ENCODE measurements at places on chromosomes 16 and 17. TPM values are rescaled to one million over a fixed set of nuclear protein-coding genes. Genes with fewer than 3 reads are reported as not detected.

The GPRC5C gene
- polyA plus RNA-seq = 195 TPM

The PIGQ gene
- 22.4 TPM for polyA plus RNA-seq

The PPP1R9B gene
- 0.90 TPM for polyA plus RNA-seq

The LPCAT2 gene
- polyA plus RNA-seq = 0.96 TPM

The CDRT15L2 gene
- polyA plus RNA-seq = not detected

The KRT12 gene
- not detected for polyA plus RNA-seq

The ACLY gene
- polyA plus RNA-seq = 18.8 TPM

The KRT25 gene
- polyA plus RNA-seq = not detected

The ZNF771 gene
- polyA plus RNA-seq = 5.2 TPM

The KRTAP4-3 gene
- polyA plus RNA-seq = not detected

GRCh38 chr17:44610331-44610730 is 45.9 kb upstream of the MEIOC start:
- no peaks in the 10 kb centered on the region for H3K4me1 ChIP-seq
- H3K36me3 ChIP-seq = no peaks in the 10 kb centered on the region
- H3K27ac ChIP-seq = no peak overlapping the region
- no peaks in the 10 kb centered on the region for H3K27me3 ChIP-seq
- no peak overlapping the region for H3K4me3 ChIP-seq

DNA sequence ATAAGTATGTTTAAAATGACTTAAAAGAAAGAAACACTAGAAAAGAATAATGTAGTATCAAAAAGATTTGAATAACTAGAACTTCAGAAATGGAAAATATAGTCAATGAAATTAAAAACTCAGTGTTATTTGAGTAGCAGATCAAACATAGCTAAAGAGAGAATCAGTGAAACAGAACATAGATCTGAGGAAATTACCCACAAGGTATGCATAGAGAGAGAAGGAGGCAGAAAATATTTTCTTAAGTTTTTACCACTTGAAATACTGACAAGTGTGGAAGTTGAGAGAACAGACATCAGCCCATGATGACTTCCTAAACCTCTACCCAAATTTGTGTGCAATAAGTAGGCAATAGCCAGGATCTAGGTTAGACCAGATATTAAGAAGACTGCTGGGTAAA is 52.4 kb downstream of the ARHGAP17 start:
- DNase-seq = no peak
- H3K27me3 ChIP-seq = no peaks in the 10 kb centered on the region

DNA sequence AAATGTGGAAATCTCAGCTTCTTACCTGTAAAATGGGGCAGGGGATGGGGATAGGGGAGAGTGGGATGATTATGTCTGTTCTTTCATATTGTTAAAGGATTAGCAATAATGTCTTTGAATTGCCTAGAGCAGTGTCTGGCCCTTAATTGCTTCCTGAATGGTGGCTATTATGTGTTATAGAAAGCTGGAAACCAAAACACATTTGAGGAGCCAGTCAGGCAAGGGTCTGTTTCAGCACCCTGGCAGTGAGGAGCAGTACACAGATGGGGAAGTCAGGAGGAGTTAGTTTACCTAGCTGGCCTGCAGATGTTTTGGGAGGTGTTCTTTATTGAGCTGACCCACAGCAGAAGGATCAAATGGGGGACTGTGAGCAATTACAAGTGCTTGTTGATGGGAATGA is 63.0 kb downstream of the NUP93 start:
- DNase-seq = no peak
- H3K4me1 ChIP-seq = no peaks in the 10 kb centered on the region
- no peaks in the 10 kb centered on the region for H3K36me3 ChIP-seq
- H3K4me3 ChIP-seq = no peak overlapping the region
- H3K27me3 ChIP-seq = no peaks in the 10 kb centered on the region
- H3K27ac ChIP-seq = no peak overlapping the region

DNA sequence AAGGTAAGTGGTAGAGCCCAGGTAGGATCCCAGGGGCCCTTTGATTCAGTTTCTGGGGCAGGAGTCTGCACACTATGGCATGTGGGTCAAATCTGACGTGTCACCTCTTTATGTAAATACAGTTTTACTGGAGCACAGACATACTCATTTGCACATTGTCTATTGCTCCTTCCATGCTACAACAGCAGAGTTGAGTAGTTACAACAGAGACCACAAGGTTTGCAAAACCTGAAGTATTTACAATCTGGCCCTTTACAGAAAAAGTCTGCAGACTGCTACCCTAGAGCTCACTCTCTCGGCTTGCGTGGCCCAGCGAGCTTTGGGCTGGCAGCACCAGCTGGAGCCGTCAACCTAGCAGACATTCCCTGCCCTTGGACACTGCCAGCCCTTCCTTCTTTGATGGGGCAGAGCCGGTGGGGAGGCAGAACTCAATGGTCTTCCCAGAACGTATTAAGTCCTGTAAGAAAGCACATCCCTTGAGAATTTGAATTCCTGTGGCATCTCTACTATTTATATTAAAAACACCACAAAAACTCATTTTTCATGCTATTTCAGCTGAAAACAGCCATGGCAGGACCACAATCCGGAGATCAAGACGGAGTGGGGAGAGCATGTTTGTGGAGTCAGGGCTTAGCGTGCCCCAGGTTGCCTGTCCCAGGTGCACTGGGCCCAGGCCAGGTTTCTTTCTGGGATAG is 133.1 kb upstream of the NUDT7 start:
- H3K4me1 ChIP-seq = no peaks in the 10 kb centered on the region
- no peak overlapping the region for H3K4me3 ChIP-seq
- no peaks in the 10 kb centered on the region for H3K36me3 ChIP-seq
- H3K27ac ChIP-seq = no peak overlapping the region

- peaks cover 12% of the 10 kb centered on the region for H3K4me1 ChIP-seq
- peak; percentile 84 for DNase-seq
- no peaks in the 10 kb centered on the region for H3K27me3 ChIP-seq
- H3K27ac ChIP-seq = peak overlapping the region; percentile 94
- H3K36me3 ChIP-seq = no peaks in the 10 kb centered on the region
Measured at GRCh38 chr17:4789951-4790704, 1.4 kb downstream of the GLTPD2 start.

GRCh38 chr16:48960830-48961229 is 320.8 kb downstream of the CBLN1 start:
- H3K4me3 ChIP-seq = no peak overlapping the region
- H3K36me3 ChIP-seq = no peaks in the 10 kb centered on the region
- no peaks in the 10 kb centered on the region for H3K4me1 ChIP-seq
- no peak for DNase-seq

GRCh38 chr16:11448796-11449416 is 103.6 kb downstream of the RMI2 start:
- H3K27ac ChIP-seq = no peak overlapping the region
- no peaks in the 10 kb centered on the region for H3K36me3 ChIP-seq
- H3K27me3 ChIP-seq = no peaks in the 10 kb centered on the region

DNA sequence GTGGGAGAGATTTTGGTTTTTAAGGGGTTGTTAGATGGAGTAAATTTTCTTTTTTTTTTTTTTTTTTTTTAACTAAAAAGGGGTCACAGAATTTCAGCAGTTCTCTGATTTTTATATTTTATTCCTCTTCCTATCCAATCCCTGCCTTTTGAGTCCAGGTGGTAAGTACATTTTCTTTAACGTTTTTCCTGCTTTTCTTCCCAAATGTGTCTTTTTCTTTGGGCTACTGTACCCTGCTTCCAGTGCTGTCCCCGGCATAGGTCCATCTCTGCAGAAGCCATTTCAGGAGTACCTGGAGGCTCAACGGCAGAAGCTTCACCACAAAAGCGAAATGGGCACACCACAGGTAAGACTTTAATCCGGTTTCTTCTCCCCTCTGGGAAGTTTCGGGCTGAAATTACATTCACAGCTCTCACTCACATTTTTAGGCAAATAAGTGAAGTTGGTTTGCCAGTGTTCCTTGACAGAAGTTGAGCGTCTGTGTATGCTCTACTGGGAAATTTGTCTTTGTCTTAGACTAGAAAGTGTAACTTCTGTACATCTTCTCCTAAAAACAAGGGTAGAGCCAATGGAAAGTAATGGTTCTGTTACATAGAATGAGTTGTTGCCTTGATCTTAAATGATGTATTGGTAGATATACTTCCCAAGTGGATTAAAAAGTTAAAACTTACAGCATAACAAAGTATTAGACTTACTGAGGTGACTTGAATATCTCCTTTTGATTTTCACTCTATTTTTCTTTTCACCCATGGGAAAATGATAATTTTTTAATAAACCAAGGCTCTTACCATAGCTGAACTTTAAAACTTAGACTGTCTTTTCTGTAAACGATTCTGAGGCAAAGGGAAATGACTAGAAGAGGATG is 54.5 kb downstream of the TUBD1 start:
- DNase-seq = no peak
- peaks cover 9% of the 10 kb centered on the region for H3K36me3 ChIP-seq
- H3K27me3 ChIP-seq = no peaks in the 10 kb centered on the region
- peak overlapping the region; percentile 99 for H3K27ac ChIP-seq
- peaks cover 1% of the 10 kb centered on the region for H3K4me1 ChIP-seq

DNA sequence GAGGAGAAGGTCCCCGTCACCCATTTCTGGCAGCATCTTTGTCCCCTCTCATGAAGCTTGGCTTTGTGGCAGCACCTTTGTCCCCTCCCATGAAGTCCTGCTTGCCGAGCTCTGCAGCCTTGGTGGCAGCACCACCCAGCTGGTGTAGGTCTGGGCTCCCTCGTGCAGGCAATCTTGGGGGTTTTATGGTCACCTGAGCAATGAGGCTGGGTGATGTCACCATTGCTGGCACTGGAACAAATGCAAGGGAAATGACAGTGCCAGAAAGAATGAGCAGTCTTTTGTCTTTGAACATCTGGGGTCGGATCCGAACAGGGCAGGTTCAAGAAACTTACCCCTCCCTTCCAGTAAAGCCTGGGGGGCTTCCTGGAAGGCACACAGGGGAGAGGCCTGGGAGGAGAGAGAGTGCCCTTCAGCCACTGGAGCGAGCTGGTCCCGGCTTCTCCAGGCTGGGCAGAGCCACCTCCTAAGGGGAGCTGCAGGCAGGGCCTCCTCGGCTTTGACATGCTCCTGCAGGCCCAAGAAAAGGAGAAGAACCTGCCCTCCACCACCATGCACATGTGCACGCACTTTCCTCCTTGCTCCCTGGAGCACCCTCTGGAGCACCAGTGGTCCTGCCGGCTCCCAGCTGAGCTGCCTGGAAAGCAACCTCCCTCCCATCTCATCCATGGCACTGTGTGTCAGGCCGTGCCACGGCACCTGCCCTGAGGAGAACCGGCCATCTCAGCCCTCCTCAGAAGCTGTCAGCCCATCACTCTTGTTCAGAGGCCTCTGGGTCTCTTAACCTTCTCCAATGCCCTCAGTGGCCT is 16.0 kb downstream of the BTBD17 start:
- H3K36me3 ChIP-seq = no peaks in the 10 kb centered on the region
- no peak for DNase-seq
- H3K4me1 ChIP-seq = no peaks in the 10 kb centered on the region
- H3K4me3 ChIP-seq = no peak overlapping the region

- H3K4me1 ChIP-seq = no peaks in the 10 kb centered on the region
- no peak overlapping the region for H3K4me3 ChIP-seq
- no peak for DNase-seq
- peak overlapping the region; percentile 59 for H3K27ac ChIP-seq
- no peaks in the 10 kb centered on the region for H3K27me3 ChIP-seq
Measured at GRCh38 chr17:31320241-31320640, 1.2 kb downstream of the EVI2A start.

DNA sequence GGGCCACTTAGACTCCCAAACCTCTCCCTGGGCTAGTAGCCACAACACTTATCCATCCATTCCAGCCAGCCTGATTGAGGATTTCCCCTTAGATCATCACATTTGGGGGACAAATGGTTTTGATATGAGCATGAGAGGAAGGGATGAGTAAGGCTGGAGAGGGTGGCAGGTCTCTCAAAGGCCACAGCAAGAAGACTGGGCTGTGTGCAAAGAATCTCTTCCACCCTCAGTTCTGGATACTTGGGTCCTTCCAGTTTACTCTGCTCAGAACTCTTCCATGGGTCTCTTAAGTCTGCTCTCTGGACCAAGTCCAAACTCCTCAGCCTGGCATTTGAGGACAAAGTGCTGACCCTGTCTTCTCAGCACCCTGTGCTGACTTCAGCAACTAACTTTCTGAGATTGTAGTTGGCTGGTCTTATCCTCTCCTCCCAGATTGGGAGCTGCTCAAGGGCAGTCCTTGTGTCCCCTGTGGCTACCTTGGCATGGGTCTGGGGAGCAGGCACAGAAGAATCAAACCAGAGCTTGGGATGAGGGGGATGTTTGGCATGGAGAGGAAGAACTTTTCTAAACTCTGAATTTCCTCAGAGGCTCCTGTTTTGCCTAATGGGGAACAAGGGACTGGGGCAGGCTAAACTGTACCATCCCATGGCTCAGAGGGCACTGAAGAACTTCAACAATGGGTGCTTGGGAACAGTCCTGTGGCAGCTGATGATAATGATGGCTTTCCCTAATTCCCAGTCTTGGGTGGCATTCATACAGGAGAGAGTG is 3.1 kb upstream of the NFATC3 start:
- H3K4me1 ChIP-seq = peaks cover 69% of the 10 kb centered on the region
- H3K27ac ChIP-seq = peak overlapping the region; percentile 43
- DNase-seq = no peak

- H3K27me3 ChIP-seq = no peaks in the 10 kb centered on the region
- H3K4me1 ChIP-seq = no peaks in the 10 kb centered on the region
- DNase-seq = no peak
- H3K4me3 ChIP-seq = no peak overlapping the region
Measured at GRCh38 chr16:1565083-1565805, 31.8 kb downstream of the TMEM204 start.

DNA sequence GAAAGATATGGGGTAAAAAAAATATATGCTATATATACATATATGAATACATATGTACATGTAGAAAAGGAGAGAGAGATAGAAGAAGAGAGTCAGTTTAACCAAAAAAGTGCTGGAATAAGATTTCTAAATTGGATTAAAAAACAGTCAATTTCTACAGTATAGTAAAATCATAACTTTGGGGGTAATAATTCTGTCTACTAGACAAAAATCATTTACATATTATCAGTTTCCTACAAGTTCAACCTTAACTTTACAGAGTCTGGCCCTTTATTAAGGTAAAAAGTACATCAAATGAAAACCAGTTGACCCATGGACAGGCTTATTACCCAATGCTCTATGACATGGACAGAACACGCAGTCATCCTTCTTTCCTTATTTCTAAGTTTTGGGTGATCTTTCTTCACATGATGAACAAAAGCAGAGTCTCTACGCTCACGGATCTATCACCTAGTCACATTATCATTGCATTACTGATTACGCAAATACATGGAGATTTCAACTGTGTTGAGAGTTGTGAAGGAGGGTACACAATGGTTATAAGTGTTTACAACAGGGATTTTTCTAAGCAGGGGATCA is 63.9 kb upstream of the SMIM36 start:
- no peak overlapping the region for H3K4me3 ChIP-seq
- no peak overlapping the region for H3K27ac ChIP-seq
- peaks cover 10% of the 10 kb centered on the region for H3K4me1 ChIP-seq
- no peaks in the 10 kb centered on the region for H3K36me3 ChIP-seq

DNA sequence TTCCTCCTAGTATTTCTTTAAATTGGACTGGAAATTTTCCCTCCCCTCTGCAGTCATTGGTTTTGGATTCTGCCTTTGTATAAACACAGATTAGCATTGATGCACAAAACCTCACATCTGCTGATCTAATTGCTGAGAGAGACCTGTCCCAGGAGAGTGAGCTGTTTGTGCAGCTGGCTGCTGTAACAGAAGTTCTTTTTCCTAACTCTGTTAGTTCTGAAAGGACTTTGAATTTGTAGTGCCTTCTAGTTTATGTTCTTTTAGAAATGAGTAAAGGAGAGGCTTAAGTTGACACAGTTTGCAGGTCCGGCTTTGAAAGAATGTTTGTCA is 45.2 kb upstream of the KPNB1 start:
- H3K4me3 ChIP-seq = no peak overlapping the region
- no peak for DNase-seq
- no peaks in the 10 kb centered on the region for H3K4me1 ChIP-seq
- H3K27ac ChIP-seq = no peak overlapping the region
- H3K36me3 ChIP-seq = peaks cover 49% of the 10 kb centered on the region

- no peak for DNase-seq
- no peak overlapping the region for H3K4me3 ChIP-seq
- no peak overlapping the region for H3K27ac ChIP-seq
- H3K4me1 ChIP-seq = no peaks in the 10 kb centered on the region
- H3K27me3 ChIP-seq = no peaks in the 10 kb centered on the region
- H3K36me3 ChIP-seq = no peaks in the 10 kb centered on the region
Measured at GRCh38 chr17:72719578-72720493, 372.7 kb downstream of the SLC39A11 start.

Measured in liver (tissue), 10 donors.